ENCODE measurements at places on chromosomes 13 and 19.
A peak's percentile ranks its signal among the peaks of the same experiment; 100 is the strongest.

GRCh38 chr19:3451451-3451866 lies 28.9 kb downstream of the SMIM24 start:
- no peak for DNase-seq

GRCh38 chr19:1104311-1105007 lies 665 bp downstream of the GPX4 start:
- DNase-seq: peak; percentile 72

GRCh38 chr13:106286811-106287210 lies 248.7 kb downstream of the EFNB2 start:
- DNase-seq: peak; percentile 25

- no peak for DNase-seq
Observed at GRCh38 chr19:41726493-41726892, 18.1 kb downstream of the CEACAM5 start.

DNA sequence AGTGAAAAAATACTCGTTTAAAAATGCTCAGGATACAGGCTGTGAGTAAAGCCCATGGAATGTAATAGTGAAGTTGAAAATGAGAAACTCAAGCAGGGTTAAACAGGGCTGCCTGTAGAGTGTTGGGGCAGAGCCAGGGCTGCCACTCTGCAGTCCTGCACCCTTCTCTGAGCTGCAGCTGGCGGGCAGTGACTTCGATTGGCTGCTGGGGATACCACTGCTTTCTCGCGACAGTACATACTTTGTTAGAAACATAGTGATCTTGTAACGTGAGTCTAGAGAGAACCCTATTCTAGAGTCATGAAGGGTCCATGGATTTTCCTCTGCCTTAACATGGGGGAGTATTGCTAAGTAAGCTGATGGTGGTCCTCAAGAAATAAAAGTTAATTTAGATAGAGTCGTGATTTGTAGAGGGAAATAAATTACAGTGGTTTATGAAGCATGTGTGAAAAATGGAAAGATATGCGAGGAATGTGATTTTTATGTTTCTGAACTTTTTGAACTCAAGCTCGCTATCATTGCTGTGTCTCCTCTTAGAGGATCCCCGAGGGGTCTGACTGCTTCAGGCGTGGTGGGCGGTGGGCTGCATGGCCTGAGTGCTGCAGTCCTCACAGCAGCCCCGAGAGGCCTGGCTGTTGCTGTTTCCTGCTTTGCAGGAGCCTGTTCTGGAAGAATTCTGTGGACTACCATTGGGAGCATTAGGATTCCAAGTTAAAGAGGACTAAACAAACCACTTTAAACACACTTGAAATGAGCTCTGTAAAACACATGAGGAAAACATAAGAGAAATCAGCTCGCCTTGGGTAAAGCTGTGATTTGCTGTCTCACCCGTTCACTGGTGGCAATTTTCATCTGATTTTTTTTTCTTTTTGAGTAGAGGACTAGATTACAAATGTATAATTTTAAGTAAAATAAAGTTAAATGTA lies 95.7 kb downstream of the ARHGEF7 start:
- peak; percentile 92 for DNase-seq

DNA sequence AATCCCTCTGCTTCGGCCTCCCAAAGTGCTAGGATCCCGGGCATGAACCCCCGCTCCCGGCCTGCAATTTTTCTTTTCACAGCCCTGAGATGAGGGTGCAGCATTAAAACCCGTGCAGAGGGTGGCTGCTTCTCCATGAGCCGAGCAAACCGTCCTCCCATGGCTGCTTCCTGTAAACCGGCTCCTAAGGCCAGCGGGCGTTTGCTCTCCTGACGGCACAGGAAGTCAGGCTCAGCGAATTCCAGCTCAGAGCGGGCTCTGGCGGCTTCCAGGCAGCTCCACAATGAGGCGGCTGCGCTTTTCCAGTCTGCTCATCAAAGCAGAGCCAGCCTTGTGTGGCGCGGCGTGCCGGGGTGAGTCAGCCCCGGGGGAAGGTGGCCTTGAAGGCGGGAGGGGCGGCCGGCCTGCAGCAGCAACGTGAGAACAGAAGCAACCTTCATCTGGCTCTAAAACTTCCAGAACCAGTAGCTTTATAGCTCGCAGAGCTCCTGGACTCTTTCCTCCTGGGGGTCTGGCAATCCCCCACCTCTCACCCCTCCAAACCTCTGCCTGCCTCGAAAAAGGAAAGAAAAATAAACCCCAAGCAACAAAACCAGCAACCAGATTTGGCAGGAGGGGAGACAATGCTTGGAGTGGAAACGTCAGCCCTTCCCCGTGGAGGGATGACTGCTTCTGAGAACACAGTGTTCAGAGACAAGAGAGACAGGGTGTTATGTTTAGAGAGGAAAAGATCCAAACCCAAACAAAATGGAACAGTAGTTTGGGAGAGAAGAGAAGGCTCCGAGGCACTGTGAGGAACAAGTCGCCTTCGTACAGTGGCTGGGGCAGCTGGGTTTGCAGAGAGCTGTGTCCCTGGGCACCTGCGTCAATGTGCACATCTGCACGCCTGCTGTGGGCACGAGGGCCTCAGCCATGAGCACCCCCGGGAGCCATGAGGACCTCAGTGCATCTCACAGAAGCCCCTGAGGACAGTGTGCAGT lies 67.8 kb downstream of the GADD45B start:
- DNase-seq: peak; percentile 100

- DNase-seq: peak; percentile 60
Observed at GRCh38 chr19:41746593-41747227, 8.6 kb upstream of the CEACAM6 start.

GRCh38 chr13:35732565-35732964 lies 256.1 kb upstream of the MAB21L1 start:
- DNase-seq: no peak

GRCh38 chr19:10648360-10648759 lies 5.8 kb upstream of the ILF3 start:
- no peak for DNase-seq

DNA sequence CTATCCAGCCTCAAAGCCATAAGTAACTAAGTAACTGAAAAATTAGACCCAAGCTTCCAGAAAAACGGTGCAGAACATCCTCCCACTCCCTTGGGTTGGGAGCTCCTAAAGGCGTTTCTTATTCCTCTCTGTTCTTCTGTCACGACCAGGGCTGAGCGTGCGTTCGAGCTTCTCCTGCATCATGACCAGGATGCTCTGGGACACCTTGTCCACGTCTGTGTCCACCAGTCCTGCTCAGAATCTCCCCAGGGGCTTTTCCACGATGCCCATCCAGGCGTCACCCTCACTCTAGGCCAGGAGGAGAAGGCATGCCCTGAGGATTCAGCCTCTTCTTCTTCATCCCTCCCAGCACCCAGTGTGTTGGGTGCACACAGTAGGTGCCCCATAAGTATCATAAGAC lies 37.8 kb upstream of the GAS6 start:
- no peak for DNase-seq

DNA sequence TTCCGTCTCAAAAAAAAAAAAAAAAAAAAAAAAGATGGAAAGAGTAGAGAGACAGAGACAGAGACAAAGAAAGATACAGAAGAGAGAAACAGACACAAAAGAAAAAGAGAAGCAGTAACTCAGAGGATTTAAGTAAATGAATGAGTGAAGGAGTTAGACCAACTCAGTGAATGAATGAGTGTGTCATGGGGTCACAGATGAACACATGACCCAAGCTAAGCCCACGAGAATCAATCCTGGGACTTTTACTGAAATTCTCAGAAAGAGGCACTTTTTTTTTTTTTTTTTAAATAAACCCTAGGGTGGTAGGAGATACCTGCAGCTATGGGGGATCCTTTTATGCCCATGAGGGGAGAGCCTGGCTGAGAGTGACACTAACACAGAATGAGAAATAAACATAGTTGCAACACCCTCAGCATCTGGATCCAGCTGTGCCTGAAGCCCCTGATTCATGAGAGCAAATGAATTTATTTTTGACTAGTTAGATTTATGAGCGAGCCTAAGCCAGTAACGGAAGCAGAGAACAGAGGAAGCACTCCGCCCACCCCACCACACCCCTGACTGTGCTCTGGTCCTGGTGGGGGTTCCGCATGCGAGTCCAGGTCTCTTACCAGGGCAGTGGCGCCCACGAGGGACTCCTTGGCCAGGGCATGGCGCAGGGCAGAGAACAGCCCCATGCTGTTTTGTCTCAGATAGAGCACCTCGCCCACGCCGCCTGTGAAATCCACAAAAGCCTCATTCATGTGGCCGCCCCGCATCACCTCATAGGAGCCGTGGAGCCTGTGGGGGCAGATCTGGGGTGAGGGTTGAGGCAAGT lies 4.6 kb downstream of the CAPN12 start:
- DNase-seq: no peak

DNA sequence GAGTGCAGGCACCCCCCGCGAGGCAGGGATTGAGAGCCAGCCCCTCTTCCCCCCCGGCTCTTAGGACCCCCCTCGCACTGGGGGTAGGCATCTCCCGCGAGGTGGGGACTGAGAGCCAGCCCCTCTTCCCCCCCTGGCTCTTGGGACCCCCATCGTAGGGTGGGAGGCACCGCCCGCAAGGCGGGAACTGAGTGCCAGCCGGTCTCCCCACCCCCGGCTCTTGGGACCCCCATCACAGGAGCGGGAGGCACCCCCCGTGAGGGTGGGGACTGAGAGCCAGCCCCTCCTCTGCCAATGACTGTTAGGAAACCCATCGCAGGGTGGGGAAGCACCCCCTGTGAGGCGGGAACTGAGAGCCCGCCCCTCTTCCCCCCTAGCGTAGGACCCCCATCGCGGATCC lies 363.4 kb upstream of the SPRY2 start:
- DNase-seq: no peak

GRCh38 chr13:41099986-41100385 lies 32.6 kb downstream of the KBTBD6 start:
- DNase-seq: no peak

All from iris pigment epithelial cell (primary cell).